HEK293T (cell line): ENCODE measurements at places on chromosomes 6 and 20.

GRCh38 chr6:39184906-39185580, 44.2 kb downstream of the KCNK5 start:
- DNase-seq = no peak

DNA sequence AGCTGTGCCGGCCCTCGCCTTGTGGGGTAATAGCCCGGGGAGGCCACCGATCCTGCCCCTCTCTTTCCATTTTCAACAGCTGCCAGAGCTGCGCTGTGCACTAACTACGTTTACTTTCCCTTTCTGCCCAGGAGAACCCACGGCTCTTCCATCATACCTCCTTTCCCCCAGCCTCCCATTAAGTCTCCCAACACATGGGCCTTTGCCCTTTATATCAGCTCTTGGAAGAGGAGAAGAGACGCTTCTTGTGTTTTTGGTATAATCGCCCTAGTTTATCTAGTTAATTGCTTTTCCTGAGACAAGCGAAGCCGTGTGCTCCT, 637 bp downstream of the UBR2 start:
- DNase-seq = no peak

GRCh38 chr6:37632291-37632690, 65.4 kb downstream of the MDGA1 start:
- no peak for DNase-seq

GRCh38 chr20:22559711-22560318, 24.6 kb downstream of the FOXA2 start:
- no peak for DNase-seq

DNA sequence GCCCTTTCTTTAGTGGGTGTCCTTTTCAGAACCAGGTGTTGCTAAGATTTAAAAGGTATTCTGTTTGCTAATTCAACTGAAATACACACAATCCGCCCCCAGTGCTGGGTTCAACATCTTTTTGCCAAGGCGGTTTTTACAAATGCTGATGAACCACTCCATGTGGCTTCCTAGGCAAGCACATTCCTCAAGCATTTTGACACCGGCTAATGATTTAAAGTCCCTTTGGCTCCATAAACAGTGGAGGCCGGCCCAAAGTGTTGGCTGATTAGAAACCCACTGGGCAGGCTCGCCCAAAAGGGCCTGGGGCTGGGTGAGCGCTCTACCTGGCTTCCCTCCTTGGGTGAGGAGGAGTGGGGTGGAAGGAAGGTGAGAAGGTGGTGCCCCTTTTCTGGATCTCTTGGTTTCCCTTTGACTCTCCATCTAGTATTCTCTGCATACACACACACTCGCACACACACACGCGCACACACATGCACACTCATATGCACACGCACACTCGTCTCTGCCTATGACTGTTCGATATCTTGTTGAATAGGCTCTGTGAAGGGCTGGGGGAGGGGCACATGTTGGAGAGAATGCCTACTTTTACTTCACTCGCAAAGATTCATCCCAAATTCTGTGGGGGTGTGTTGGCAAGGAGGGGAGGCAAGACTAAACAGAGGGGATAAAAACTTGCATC, 66.7 kb upstream of the ARMC2 start:
- no peak for DNase-seq
